ENCODE measurements at places on chromosomes 4 and X.
A peak's percentile ranks its signal among the peaks of the same experiment; 100 is the strongest.

GRCh38 chr4:60953826-60954225, 246.3 kb upstream of the ADGRL3 start:
- DNase-seq, result peak; percentile 59

GRCh38 chrX:19727887-19728648, 159.3 kb downstream of the SH3KBP1 start:
- DNase-seq, result no peak

DNA sequence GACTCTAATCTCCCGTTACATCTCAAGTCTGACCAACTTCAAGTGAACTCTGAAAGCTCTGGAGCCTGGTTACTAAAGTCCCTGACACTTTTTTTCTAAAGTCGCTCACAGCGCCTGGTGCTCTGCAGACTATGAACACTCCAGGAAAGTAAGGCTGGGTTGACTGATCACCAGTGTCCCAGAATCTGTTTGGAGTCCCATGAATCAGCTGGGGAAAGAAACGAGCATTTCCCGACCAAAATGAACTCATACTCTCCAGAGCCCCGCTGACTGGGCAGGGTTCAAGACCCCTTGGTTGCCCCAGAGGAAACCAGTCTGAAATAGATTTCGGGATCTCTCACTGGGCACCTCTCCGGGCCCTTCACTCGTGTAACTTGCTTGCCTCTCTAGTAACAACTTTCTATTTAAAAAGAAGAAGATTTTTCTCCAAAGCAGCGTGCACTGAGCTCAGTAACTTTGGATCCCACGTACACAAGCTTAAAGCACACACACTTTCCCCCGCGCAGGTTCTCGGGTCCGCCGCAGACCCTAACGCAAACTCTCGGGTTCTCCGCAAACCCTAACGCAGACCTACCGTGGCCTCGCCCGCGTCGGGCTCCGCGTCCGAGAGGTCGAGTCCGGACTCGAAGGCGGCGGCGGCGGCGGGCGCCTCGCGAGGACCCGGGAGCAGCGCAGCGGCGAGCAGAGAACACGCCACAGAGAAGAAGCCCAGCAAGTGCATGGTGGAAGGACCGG, 964 bp downstream of the VEGFC start:
- peak; percentile 68 for DNase-seq

DNA sequence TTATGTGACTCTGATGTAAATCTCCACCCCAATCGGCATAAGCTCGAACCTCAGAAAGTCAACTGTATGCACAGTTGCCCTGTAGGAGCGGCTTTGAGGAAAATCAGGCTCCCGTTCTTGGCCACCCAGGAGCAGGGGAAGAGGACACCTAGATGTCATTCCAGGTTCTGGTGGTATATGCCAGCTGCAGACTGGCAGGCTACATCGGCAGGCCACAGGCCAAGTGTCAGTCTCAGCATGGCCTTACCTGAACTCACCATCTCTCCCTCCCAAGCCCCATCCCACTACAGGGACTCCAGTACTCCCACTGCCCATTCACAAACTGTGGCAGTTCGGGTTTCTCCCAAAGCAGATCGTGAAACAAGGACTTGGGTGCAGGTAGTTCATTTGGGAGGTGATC, 428.1 kb downstream of the BCOR start:
- no peak for DNase-seq

DNA sequence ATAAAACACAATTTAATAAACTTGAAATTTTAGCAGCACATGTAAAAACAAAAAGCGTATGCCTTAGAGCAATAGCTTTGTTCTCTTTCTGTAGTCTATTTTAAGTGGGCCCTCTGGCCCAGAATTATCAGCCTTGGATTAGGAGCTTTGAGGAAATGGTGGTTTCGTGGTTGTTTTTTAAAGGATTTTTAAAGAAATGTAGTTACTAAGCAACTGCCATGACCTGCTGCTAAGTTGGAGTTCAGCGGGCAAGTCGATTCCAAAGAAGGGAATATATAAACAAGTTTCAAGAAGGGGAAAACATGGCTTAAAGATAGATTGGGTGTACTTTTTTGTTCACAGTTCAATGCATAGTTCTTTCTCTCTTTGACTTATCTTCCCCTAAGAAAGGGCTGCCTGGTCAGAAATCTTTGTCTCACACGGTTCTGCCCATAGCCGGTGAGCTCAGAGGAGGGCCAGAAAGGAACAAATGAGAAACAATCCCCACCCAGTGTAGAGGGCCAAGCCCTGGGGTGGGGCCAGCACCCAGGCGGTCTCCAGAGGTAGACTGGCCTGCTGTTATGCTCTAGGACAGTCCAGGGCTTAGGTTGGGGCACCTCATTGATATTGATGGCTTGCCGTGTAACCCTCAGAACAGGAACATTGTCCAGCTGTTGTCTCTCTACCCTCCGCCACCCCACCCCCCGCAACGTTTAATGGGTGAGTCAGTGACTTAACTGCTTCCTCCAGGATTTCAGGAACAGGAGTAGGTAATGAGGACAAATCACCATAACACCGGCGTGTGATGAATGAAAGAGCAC, 32.5 kb downstream of the DLG3 start:
- DNase-seq, result peak; percentile 74

- DNase-seq, result peak; percentile 32
These were observed 1.9 kb downstream of the TMEM164 start for GRCh38 chrX:110004731-110005369.

DNA sequence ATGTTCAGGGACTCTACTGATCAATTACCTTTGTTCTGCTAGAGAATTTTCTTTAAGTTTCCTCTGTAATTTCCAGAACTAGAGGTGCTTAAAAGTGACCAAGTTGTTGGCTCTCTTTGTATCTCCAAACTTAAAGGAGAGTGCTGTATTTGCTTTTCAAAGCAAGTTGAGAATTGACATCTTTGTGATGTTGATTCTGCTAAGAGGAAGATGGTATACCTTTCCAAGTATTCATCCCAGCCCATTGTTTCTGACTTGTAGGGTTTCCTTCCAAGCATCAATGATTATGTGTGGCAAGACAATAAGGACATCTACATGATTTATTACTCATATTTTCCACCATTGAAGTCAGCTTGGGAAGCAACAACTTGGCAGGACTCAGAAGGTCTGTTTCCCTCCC, 190.6 kb downstream of the GC start:
- no peak for DNase-seq

DNA sequence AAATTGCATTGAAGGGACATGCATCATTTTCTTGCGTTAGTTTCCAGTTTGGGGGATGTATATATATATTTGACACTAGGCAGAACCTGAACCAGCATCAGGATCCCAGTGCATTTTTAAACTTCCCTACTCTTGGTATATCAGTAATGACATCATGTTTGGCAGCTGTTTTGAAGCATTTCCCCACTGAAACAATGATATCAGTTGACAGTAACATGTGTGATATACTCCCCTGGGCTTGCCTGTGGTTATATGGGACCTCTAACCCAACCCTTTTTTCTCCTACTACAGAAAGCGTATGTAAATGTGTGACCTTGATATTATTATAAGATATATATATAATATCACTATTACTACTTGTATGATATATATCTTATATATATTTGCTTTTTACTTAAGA, 225.9 kb upstream of the CASK start:
- no peak for DNase-seq

DNA sequence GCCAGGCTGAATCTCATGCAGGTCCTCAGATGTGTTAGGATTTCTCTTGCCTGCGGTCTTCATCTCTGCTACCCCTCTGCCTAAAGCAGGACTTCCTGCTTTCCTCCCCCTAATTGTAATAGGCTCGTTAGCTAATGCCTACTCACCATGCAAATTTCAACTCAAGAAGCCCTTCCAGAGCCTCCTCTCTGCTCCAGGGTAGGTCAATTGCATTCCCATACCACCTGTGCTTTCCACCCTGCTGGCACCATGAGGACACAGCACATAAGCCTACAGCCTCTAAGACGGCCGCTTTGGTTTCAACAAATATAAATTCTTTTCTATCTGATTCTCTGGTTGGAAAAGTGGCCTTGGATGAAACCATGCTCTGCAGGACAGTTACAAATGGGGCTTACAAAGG, 93.9 kb downstream of the QDPR start:
- no peak for DNase-seq

DNA sequence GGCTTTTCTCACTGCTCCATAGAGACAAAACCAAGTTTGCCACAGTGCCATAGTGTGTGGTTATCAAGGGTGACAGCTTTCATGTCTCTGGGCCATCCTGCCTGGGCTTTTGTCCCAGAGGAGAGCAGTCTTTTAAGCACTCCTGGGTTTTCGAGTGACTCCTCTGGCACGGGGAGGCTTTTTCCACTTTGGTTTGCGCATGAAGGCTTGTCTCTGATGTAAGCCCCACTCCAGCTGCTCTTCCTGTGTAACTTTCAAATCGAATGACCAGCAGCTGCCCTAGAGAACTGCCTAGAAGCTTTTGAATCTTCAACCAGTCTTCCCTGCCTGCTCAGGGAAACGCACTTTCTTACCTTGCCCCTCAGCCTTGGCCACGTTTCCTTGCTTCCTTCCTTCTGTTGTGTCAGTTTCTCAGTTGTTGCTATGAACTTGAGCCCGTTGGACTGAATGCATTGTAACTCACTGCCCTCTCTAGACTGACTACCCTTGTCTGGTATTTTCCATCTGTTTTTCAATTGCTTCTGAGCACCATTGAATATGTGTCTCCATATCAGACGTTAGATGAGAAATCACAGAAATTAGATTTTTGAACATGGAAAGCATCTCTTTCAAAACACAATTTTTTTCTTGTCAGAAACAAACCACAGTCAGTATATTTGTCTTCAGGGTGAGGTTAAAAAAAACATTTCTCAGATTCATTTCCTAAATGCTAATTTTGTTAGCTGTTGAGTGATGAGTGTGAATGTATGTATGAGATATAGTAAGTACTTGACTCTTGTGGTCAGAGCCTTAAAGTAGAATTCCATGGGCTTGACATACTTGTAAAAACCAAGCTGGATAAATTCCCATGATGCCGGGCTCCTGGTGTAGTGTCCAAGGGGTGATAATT, 45.3 kb downstream of the SLC9A6 start:
- peak; percentile 88 for DNase-seq

GRCh38 chrX:107504006-107504405, 54.6 kb downstream of the FRMPD3 start:
- DNase-seq, result no peak
